Esophagus muscularis mucosa (tissue), 4 donors: ENCODE measurements at places on chromosomes 4 and X. TPM values are rescaled to one million over a fixed set of nuclear protein-coding genes. Genes with fewer than 3 reads are reported as not detected.

- no peak for DNase-seq
- H3K27me3 ChIP-seq = no peaks in the 10 kb centered on the region
- no peak overlapping the region for H3K27ac ChIP-seq
- no peaks in the 10 kb centered on the region for H3K4me1 ChIP-seq
- no peak overlapping the region for H3K4me3 ChIP-seq
Observed at GRCh38 chr4:157204634-157205244, 15.8 kb upstream of the GRIA2 start.

- no peak overlapping the region for H3K4me3 ChIP-seq
- no peaks in the 10 kb centered on the region for H3K27me3 ChIP-seq
- peaks cover 65% of the 10 kb centered on the region for H3K4me1 ChIP-seq
- peak overlapping the region; percentile 73 for H3K27ac ChIP-seq
- no peak for DNase-seq
- H3K36me3 ChIP-seq = peaks cover 5% of the 10 kb centered on the region
Observed at GRCh38 chr4:147846318-147847155, 114.6 kb downstream of the ARHGAP10 start.

GRCh38 chr4:166594326-166594946 lies 639.9 kb downstream of the SPOCK3 start:
- H3K4me3 ChIP-seq = no peak overlapping the region
- H3K4me1 ChIP-seq = no peaks in the 10 kb centered on the region
- H3K27ac ChIP-seq = no peak overlapping the region
- no peak for DNase-seq
- H3K27me3 ChIP-seq = no peaks in the 10 kb centered on the region

DNA sequence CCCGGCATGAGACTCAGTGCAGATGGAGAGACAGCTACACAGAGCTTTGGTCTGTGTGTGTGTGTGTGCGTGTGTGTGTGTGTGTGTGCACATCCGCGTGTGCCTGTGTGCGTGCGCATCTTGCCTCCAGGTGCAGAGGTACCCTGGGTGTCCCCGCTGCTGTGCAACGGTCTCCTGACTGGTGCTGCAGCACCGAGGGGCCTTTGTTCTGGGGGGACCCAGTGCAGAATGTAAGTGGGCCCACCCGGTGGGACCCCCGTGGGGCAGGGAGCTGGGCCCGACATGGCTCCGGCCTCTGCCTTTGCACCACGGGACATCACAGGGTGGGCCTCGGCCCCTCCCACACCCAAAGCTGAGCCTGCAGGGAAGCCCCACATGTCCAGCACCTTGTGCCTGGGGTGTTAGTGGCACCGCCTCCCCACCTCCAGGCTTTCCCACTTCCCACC lies 14.3 kb downstream of the FGFR3 start:
- no peak for DNase-seq
- H3K4me3 ChIP-seq = no peak overlapping the region
- peaks cover 11% of the 10 kb centered on the region for H3K36me3 ChIP-seq
- H3K4me1 ChIP-seq = no peaks in the 10 kb centered on the region

GRCh38 chr4:147790412-147790811 lies 58.5 kb downstream of the ARHGAP10 start:
- no peak overlapping the region for H3K27ac ChIP-seq
- DNase-seq = no peak
- H3K4me1 ChIP-seq = peaks cover 65% of the 10 kb centered on the region
- H3K4me3 ChIP-seq = no peak overlapping the region

GRCh38 chr4:2443956-2444740 lies 24.8 kb upstream of the RNF4 start:
- no peaks in the 10 kb centered on the region for H3K4me1 ChIP-seq
- no peak overlapping the region for H3K4me3 ChIP-seq
- no peak for DNase-seq
- no peaks in the 10 kb centered on the region for H3K36me3 ChIP-seq
- no peaks in the 10 kb centered on the region for H3K27me3 ChIP-seq
- no peak overlapping the region for H3K27ac ChIP-seq

Gene VCX3B
- not detected for total RNA-seq
